ENCODE measurements at places on chromosomes 3 and 15. TPM values are rescaled to one million over a fixed set of nuclear protein-coding genes. Genes with fewer than 3 reads are reported as not detected.

GRCh38 chr3:141100112-141100511 lies 49.0 kb downstream of the SPSB4 start:
- DNase-seq, result no peak
- H3K36me3 ChIP-seq, result no peaks in the 10 kb centered on the region
- H3K27ac ChIP-seq, result no peak overlapping the region

IL17RC gene
- 27.5 TPM for total RNA-seq

DNA sequence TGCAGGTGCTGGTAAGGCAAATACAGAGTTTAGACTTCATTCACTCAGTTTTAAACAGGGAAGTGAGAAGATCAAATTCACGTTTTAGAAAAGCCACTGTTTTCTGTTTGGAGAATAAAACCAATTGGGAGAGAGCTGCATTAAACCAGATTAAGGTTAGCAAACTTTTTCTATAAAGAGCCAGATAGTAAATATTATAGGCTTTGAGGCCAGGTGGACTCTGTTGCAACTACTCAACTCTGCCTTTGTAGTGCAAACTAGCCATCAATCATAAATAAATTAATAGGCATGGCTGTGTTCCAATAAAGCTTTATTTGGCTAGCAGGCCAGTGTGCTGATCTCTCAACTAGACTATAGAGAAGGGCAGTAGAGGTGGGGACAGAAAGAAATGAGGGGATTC lies 33.5 kb downstream of the SUCLG2 start:
- no peak overlapping the region for H3K27ac ChIP-seq
- H3K27me3 ChIP-seq, result no peaks in the 10 kb centered on the region
- no peak overlapping the region for H3K4me3 ChIP-seq
- H3K36me3 ChIP-seq, result peaks cover 10% of the 10 kb centered on the region

GRCh38 chr3:108119398-108120104 lies 28.7 kb upstream of the CD47 start:
- no peaks in the 10 kb centered on the region for H3K36me3 ChIP-seq
- no peaks in the 10 kb centered on the region for H3K27me3 ChIP-seq
- peaks cover 2% of the 10 kb centered on the region for H3K4me1 ChIP-seq
- no peak overlapping the region for H3K27ac ChIP-seq
- no peak overlapping the region for H3K4me3 ChIP-seq

DNA sequence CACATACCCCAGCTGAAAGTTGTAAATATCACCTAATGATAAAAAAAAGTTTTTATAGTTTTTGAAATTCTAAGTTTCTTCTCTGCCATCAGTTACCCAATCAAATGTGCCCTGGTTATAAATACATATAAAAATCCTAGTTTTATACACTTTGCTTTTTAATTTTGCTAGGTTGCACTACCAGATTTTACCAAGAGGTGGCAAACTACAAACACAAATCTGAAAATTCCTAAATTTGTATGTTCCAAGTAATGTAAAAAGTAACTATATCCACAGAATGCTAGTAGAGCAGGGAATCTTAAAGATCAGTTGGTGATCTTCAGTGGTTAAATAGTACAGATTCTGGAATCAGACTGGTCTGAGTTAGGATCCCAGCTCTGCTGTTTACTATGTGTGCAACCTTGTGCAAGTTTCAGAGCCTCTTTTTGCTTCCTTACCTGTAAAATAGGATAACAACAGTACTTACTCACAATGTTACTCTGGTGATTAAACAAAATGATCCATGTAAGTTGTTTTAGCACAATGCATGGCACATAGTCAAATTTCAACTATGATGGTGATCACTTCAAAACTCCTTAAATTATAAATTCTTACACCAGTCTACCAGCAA lies 11.0 kb downstream of the TRPM7 start:
- no peaks in the 10 kb centered on the region for H3K36me3 ChIP-seq
- DNase-seq, result no peak
- H3K4me3 ChIP-seq, result no peak overlapping the region
- no peaks in the 10 kb centered on the region for H3K27me3 ChIP-seq

- no peak for DNase-seq
- no peaks in the 10 kb centered on the region for H3K27me3 ChIP-seq
- no peak overlapping the region for H3K27ac ChIP-seq
Measured at GRCh38 chr15:29687204-29687815, 135.0 kb downstream of the TJP1 start.

GTF2E1 gene
- 19.4 TPM for total RNA-seq

HCLS1 gene
- total RNA-seq, result 102 TPM

DNA sequence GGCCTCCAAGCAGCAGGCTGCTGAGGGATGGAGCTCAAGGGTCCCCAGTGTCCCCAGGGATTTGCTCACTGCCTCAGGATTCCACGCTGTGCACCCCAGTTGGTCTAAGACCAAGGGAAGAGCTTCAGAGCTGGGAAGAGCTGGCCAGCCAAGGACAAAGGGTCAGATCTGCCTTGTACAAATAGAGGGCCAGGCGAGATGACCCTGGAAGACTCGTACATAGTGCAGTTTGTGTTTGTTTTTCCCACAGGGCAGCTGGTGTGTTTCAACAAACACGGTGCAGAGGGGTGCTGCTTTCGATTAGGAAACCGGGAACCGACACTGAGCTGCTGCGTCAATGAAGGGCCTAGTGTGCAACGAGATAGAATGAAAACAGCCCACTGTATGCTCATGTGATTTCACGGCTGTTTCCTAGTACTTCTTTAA lies 56.1 kb upstream of the TRPM1 start:
- H3K4me1 ChIP-seq, result no peaks in the 10 kb centered on the region
- no peak overlapping the region for H3K4me3 ChIP-seq
- no peaks in the 10 kb centered on the region for H3K36me3 ChIP-seq

DNA sequence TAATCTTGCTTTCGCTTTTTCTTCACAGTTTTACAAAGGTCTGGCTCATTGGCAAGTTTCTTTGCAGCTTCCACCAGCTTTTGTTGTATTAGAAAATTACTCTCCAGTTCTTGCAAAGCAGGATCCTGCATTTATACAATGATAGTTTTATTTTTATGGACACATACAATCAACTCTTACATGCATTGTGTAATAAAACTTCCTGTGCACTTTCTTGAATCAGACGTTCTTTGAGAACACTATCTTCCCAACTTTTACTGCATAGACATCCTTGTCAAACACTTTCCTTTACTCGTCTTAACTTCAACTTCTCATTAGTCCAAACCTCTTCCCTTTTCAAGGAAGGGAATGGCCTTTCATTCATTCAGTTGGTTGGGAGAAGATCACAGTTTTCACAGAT lies 71.4 kb upstream of the LMOD3 start:
- H3K4me3 ChIP-seq, result no peak overlapping the region
- no peaks in the 10 kb centered on the region for H3K4me1 ChIP-seq
- H3K27ac ChIP-seq, result no peak overlapping the region
- H3K27me3 ChIP-seq, result no peaks in the 10 kb centered on the region
- H3K36me3 ChIP-seq, result peaks cover 57% of the 10 kb centered on the region
- DNase-seq, result no peak

All from kidney (tissue), 22 donors.